ENCODE measurements at places on chromosomes 6 and 20.

DNA sequence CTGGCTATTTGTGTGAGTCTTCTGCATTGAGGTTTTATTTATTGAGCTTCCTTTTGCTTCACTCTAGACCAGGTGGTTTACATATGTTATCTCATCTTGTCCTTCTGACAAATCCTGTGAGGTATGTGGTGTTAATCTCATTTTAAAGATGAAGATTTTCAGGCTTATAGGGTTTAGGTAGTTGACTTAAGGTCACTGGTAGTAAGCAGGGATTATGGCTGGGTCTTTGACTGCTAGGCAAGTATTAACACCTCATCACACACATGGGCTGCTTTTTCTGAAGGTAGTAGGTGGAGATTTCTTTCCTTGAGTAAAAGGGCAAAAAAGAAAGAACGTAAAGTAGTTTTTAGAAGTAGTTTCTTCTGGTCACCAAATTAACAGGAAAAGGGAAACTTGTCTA is 72.6 kb downstream of the CDKAL1 start:
- no peak for DNase-seq

GRCh38 chr20:21166801-21167200 is 40.9 kb downstream of the KIZ start:
- no peak for DNase-seq

DNA sequence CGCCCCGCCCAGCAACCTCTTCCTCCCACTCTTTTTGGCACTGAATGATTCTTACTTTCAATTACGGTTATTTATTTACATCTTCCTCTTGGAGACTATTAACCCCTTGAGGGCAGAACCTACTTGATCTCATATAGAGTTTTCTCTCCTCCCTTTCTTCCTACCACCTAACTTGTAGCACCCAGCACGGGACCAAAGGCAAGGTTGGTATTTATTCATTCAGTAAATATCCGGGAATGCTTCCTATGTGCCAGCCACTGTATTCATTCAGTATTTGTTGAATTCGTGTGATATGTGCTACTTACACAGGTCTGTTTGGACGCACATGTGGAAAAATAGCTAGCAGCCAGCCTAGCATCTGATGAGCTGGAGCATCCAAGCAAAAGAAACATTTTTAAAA is 1.3 kb upstream of the CNKSR3 start:
- no peak for DNase-seq

DNA sequence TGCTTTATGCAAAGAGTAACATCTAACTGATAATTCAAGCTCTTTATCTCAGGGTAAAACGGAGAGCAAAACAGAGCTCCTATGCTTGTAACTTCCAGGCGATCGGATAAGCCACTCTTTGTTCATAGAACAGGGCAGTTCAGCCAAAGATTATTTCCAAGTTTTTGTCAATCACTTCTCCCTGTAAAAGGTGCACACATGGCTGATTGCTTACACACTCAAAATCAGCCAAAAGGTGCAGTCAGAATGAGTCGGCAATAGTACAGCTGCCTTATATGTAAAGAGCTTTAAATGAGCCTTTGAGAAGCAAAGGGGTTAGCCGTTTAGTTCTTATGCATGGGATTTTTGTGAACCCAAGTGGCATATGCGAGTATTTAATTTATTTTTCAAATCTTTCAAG is 449.6 kb upstream of the POU3F2 start:
- DNase-seq = no peak

DNA sequence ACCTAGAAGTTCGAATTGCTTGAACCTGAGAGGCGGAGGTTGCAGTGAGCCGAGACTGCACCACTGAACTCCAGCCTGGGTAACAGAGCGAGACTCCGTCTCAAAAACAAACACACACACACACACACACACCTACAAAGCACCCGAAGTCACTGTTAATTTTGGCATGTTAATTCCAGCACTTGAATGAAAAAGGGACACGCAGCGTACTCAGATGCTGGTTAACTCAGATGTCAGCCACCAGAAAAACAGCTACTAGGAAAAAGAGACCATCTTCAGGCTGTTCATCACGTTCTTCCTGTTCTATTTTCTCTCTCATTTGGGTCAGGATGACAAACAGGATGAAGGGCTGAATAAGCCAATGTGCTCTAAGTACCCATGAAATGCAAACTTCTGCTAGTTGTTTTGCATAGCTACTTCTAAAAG is 46.9 kb downstream of the BLOC1S5 start:
- DNase-seq = no peak

- DNase-seq = no peak
These were observed 35.3 kb downstream of the ESR1 start for GRCh38 chr6:151842816-151843215.

DNA sequence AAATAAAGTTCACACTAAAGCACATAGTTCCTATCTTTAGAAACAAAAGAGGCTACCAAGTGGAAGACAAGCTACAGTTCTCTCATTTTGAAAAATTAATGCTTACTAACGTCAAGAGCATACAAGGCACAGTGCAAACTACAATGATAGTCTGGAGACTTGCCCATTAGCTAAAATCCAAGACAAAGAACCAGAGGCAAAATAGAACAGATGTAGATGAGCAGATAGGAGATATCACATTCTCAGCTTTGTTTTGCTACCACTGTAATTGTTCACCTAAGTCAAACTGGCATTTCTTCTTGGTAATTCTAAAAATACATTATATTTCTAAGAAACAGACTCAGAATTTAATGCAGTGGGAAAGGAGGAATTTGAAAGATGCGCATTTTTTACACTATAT is 5.2 kb downstream of the TMEM30A start:
- no peak for DNase-seq

- DNase-seq = no peak
These were observed 11.3 kb downstream of the DLK2 start for GRCh38 chr6:43444036-43444435.

DNA sequence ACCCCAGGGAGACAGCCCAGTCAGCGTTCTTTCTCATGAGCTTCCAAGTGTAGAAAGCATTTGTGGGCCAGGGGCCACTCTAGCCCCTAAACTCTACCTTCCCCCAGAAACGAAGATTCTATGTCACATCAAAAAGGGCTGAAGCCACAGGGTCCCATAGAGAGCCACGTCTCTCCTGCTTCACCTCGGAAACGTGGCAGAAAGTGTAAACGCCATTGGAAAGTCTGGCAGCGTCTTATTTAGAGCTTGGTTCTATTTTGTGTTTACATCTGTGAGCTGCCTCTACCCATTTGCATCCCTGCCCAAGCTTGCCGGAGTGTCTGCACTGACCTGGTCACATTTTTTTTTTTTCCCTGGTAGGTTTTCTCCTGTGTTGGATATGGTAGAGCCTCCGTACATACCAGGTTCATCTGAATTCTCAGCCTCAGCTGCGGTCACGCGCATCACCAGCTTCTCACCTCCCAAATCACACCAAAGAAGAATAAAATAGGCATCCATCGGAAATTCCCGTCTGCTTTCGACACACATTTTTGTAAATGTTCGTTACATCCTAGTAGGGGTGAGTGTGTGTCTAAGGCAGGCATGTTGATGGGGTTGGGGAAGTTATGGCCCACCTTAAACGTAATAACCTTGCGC is 62.6 kb downstream of the NPEPL1 start:
- DNase-seq = no peak

DNA sequence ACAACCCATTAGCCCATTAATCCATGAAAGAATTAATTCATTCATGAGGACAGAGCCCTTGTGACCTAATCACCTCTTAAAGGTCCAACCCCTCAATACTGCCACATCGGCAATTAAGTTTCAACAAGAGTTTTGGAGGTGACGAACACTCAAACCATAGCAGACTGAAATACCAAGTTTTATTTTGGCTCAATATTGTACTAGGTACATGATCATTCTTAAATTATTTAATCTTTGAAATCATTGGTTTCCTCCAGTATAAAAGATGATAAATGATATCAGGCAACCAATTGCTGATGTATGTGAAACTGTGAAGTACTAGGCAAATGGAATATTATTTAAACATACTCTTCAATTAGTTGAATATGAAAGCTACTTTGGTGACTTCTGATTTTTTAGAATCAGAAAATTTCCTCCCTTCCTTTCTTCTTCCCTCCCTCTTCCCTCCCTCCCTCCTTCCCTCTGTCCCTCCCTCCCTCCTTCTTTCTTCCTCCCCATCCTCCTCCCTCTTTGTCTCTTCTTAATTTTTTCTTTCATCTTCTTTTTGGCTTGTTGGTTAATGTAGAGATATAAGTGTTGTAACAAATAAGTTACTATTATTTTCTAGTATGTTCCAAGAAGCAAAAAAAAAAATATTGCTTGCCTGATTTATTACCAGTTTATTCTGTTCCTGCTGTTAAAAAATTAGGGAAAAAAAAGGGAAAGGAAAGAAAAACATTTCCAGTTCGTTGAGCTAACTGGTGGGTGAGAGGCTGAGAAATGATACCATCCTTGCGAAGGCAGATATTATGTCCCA is 233.9 kb upstream of the ZNF217 start:
- no peak for DNase-seq

GRCh38 chr6:17725083-17725482 is 18.4 kb upstream of the NUP153 start:
- no peak for DNase-seq

DNA sequence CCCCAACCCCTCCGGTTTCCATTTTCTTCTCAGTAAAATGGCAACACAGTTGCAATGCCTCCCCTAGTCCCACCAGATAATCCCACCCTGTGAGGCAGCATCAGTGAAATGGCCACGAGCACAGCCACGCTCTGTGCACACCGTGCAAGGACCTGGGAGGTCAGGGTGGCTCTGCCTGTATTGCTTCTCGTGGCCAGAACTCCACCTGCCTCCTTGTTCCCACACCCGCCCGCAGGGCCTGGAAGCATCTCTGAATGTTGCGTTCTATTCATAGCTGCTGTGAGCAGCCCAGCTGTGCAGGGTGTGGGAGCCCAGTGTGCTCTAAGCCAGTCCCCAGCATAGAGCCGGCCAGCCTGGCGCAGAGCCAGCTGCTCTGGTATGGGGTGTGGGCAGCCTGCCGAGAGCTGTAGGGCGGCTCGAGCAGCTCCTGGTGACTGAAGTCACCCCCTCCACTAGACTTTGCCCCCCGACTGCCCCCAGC is 161.1 kb downstream of the DLL1 start:
- DNase-seq = no peak

DNA sequence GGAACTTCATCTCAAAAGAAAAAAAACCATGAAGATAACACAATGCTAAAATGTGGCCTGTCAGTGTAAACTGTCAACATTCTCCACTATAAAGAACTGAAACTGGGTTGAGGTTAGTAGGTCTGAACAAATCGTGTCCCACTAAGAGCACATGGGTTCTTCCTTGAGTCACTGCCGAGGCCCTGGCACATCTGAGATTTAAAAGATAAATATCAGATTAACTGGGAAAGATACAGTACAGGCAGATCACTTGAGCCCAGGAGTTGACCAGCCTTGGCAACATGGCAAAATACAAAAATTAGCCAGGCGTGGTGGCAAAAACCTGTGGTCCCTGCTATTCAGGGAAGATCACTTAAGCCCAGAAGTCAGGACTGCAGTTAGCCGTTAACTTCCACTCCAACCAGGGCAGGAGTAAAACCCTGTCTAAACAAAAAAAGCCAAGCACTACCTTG is 5.6 kb downstream of the EEF1A1 start:
- DNase-seq = no peak

GRCh38 chr20:5234158-5234557 is 82.6 kb downstream of the PROKR2 start:
- no peak for DNase-seq

DNA sequence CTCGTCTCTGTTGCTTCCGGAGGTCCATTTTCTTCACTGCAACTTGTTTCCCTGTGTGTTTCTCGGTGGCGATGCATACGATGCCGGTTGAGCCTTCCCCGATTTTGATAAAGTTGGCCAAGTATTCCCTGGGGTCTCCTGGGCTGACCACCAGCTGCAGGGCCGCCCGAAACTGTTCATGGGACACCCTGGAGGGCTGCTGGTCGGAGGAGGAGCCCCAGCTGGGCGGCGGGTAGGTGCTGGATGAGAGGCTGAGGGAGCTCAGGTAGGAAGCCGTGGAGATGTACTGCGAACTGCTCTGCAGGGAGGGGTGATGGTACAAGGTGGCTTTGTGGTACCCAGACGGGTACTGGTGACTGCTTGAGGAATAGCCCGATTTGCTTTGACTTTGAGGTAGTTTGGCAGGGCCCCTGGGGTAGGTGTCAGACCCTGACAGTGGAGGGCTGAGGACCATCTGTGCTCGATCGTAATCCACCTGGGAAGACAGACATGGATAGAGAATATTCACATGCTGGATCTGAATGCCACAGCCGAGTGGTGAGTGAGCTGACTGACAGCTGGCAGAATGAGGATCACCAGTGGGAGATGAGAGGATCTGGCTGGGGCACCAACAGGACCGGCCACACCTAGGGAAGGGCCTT is 51.6 kb downstream of the LAMP5 start:
- DNase-seq = no peak

- no peak for DNase-seq
These were observed 40.6 kb downstream of the GCNT2 start for GRCh38 chr6:10561611-10562199.

GRCh38 chr20:54485631-54486030 is 10.2 kb downstream of the DOK5 start:
- DNase-seq = no peak

GRCh38 chr6:75892384-75892783 is 143.3 kb downstream of the MYO6 start:
- no peak for DNase-seq

DNA sequence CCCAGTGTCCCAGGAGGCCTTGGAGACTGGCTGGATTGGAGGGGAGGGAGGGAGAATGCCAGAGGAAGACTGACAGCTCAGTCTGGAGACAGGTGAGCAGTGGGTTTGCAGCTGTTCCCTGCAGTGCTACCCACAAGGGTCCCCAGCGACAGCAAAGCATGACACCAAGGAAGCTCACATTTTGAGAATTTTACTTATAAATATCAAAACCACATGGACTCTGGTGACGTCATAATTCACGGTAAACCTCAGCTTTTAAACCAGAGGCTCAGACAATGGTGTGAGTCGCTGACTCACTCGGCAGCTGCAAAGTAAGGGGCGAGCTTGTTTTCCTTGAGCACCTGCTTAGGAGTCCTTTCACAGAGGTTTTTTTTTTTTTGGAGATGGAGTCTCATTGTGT is 65.2 kb downstream of the THBS2 start:
- DNase-seq = no peak

GRCh38 chr6:160979061-160979708 is 12.4 kb upstream of the MAP3K4 start:
- DNase-seq = no peak

DNA sequence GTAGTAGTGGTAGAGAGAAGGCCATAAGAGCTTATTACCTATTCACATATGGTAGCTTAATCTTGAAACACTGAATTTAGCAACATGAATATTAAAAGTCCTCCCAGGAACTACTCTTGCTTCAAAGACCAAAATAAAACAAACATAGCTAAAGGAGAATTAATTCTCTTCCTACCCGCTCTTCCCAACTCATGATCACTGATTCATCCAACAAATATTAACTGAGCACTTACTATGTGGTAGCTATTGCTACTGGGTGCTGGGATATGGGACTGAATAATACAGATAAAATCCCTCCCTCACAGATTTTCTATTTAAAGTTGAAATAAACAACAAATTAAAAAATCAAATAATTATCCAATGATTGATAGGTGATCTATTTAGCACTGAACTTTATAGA is 287.1 kb downstream of the BTBD9 start:
- DNase-seq = no peak

DNA sequence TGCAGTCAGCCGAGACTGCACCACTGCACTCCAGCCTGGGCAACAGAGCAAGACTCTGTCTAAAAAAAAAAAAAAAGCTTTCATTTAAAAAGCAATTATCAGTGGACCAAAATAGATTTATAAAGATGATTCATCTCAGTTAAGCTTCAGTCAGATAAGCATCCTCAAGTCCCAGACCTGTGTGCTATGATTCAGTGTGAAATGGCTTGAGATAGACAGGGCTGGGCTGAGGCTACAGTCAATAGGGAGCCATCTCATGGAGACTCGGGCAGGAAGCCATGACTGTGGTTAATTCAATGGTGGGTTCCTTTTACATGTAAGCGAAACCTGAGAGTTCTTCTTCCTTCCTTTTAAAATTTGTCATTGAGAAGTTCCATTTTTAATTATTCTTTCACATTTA is 276.0 kb downstream of the TFAP2A start:
- no peak for DNase-seq

Data from NCI-H460 (cell line).